ENCODE measurements at places on chromosomes 16 and 17.

GRCh38 chr17:46888727-46889126, 34.2 kb upstream of the GOSR2 start:
- no peak for DNase-seq

DNA sequence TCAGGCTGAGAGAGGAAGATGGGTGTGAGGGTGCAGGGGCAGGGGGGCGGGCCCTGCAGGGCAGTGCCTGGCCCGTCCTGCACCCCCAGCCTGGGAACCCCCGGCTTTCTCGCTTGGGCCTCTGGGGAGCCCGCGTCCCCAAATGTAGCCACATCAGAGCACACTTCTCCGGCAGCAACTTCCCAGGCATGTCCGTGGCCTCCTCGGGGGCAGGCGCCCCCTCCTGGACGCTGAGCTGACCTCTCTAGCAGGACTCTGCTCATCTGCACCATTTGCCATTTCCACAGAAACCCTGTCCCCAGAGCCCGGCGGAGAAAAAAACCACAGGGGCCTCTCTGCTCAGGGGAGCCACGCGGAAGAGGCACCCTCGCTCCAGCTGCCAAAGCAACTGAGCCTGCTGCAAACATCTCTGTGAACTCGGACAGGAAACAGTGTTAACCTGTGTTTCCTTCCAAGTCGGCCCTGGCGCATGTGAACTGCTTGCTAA, 63.4 kb downstream of the KLHDC4 start:
- DNase-seq = peak; percentile 9

GRCh38 chr17:40340880-40341807, 23.4 kb downstream of the GJD3 start:
- DNase-seq = peak; percentile 72

- no peak for DNase-seq
These were observed 116.0 kb downstream of the RPTOR start for GRCh38 chr17:80660527-80661198.

DNA sequence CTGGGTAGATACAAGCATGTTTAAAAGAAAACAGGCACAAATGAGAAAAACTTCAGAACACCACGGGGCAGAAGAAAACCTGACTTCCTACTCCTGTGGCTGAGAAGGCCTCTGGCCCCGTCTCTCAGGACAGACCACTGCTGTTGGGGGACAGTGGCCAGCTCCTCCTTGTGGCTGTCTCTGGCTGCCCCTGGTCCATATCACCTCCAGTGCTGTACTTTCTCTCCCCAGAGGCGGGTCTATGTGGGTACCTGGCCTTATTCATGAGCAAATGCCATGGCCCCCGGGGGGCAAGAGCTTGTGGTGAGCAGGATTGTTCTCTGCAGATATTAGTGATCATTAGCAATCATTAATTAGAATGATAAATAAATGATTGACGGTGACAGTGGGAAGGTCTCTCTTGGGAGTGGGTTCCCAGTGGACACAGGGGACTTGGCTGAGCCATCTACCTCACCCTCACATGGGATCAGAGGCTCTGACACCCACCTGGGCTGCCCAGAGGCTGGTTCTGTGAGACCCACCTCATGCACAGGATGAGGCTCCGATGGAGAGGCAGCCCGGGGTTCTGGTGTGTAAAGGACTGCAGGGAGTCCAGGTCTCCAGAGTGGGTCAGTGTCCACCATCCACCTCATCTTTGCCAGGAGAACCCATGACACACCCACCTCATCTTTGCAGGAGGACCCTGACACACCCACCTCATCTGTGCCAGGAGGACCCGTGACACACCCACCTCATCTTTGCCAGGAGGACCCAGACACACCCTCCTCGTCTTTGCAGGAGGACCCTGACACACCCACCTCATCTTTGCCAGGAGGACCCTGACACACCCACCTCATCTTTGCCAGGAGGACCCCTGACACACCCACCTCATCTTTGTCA, 30.6 kb upstream of the CBFA2T3 start:
- DNase-seq = no peak

DNA sequence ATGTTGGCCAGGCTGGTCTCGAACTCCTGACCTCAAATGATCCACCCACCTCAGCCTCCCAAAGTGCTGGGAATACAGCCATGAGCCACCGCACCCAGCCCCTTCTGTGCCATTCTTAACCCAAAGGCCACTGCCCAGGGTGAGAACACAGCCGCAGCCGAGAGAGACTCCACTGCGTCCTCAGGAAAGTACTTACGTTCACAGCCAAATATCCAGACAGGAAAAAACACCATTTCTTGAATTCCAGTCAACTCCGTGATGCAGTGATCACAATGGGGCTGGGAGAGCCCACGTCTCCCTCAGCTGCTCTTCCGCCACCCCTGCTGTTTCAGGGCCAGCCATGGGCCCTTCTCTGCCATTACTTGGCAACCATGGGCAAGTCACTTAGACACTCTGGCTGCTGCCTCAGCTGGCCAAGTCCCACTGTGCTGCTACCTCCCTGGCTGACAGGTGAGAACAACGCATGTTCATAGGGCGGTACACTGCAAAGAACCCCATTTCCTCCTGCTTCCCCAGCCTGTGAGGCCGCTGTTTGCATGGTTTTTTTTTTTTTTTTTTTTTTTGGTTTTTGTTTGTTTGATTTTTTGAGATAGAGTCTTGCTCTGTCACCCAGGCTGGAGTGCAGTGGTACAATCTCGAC, 4.3 kb downstream of the CDIP1 start:
- no peak for DNase-seq

- DNase-seq = no peak
These were observed 378.7 kb downstream of the HS3ST4 start for GRCh38 chr16:26070302-26071100.

DNA sequence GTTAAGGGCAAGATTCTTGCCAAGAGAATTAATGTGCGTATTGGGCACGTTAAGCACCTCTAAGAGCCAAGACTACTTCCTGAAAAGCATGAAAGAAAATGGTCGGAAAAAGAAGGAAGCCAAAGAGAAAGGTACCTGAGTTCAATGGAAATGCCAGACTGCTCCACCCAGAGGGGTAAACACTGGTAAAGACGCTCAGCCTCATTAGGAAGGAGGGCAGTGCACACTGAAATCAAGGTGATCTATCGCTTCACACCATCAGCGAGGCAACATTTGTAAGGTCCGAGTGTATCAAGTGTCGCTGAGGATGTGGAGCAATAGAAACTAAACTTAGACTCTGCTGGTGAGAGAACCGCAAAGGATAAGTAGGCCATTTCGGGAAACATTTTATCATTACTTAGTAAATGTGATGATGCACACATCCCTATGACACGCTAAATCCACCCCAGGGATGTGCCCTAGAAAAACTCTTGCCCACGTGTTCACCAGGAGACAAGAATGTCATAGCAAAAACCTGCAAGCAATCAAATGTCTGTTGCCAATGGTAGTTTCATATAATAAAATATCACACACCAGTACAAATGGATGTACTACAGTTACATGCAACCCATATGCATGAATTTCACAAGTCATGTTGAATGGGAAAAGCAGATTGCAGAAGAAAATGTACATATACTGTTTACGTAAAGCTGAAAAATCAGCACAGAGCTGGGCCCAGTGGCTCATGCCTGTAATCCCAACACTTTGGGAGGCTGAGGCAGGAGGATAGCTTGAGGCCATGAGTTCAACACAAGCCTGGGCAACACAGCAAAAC, 23.6 kb downstream of the CNTROB start:
- DNase-seq = no peak

DNA sequence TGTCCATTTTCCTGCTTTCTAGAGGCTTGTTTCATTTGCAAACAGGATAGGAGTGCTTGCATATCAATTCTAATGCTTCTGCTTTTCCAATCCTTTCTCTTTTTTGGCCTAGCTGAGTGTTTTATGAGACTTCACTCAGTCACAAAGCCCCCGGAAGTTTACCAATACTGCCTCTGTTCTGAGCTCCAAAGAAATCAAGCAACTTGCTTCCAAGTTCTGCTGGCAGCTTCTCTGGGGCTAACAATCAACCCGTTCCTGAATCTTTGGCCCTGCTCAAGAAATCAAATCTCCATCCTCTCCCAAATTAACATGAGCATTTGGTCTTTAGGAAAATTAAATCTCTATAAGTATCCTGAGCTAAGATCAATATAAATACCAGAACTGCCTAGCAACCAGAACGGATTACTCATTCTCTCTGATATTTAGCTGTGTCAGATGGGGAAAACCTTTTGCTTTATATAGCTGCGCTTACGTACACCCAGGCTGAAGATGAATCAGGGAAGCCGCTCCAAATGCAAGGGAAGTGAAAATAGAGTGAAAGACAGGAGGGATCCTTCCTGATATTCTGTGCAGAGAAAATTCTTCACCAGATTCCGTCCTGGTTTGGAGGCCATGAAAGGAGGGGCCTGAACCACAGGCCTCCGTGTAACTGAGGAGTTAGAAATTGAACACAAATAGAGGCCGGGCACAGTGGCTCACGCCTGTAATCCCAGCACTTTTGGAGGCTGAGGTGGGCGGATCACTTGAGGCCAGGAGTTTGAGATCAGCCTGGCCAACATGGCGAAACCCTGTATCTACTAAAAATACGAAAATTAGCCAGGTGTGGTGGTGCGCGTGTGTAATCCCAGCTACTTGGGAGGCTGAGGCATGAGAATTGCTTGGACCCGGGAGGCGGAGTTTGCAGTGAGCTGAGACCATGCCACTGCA, 23.3 kb upstream of the GRB2 start:
- no peak for DNase-seq

- DNase-seq = no peak
These were observed 19.7 kb downstream of the PITPNM3 start for GRCh38 chr17:6536566-6537065.

DNA sequence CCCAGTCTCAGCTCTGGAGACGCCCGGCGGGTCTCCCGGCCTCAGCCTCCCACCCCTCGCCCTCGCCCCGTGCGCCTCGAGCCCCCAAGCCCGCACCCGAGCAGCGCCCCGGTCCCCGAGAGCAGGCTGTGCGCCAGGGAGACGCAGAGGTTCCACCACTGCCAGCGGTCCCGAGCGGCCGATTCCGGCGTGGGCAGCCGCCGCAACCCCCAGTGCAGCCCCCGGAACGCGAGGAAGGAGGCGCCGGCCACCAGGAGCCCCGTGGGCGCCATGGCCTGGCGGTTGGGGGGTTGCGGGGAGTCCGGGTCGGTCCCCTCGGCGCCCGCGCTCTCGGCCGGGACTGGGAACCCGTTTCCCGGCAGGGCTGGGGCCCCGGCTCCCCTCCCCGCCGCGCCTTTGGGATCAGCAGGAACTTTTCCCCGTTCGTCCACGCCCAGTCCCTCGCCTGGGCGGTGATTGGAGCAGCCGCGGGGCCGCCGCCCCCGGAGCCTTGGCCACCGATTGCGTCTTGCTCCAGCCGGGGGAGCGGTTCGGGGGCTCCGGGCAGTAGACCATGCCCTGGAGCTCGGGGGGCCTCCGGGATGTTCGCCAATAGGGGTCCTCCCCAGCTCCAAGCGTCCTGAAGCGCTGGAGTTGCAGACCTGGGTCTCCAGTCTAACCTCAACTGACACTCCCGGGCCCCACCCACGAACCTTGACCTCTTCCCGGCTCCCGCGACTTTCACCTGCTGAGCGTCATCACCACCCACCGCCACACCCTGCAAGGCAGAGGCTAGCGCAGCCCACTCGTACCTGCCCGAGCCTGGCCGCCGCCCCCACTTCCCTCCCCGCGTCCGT, at the start of gene TLCD2:
TSS of gene TLCD2 (minus strand) at position 407 of the 836 bp plus-strand sequence. CDS start at position 272, 135 bp downstream.
- DNase-seq = no peak

- no peak for DNase-seq
These were observed 6.9 kb downstream of the PHOSPHO1 start for GRCh38 chr17:49223517-49224197.

DNA sequence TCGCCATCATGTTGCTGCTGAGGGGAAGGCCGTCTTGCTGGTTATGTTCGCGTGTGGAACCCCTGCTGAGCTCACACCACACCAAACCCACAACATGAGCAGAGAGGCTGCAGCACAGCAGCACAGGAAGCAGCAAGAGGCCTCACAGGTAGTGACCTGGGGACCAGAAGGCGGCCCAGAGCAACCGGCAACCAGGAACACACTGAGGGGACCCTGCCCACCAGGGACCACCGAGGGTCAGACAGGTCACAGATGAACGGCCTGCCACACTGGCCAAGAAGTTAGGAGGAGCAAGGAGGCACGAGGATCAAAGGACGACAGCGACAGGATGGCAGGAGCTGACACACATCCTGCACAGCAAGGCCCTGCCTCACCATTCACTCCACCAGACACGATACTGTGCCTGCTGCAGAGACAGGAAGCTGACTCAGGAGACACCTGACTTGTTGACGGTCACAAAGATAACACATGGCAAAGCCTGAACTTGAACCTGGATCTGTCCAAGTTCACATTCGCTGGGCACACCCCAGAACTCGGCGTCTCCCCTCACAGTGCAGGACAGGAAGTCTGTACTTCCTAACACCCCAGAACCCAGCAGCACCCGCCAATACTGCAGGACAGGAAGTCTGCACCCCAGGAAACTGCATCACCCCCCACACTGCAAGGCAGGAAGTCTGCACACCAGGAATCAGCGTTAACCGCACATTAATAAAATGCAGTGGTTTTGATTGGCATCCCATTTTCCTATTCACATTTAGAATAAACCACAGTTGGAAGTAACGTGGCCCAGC, 98.5 kb downstream of the ZNF778 start:
- DNase-seq = peak; percentile 47

DNA sequence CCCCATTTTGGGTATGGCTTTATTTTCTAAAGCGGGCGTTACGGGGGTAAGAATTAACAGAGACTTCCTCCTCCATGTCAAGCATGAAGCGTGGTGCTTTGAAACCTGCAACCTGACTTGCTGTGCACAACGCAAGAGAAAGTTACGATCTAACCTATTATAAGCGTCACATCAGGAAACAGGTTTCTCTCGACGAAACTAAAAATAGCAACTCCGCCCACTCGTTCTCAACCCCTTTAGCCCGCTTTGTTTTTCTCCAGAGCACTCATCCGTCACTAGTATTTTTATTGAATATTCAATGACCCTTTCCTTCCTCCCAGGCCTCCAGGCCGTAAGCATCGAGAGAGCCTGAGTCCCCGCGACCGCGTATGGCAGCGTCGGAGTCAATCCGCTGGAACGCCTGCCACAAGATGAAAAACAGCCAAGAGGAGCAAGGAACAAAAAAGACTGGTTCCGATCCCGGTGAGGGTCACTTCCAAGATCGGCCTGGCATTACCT, 555 bp downstream of the NUP88 start:
- peak; percentile 34 for DNase-seq

- no peak for DNase-seq
These were observed 12.0 kb downstream of the SP2 start for GRCh38 chr17:47907932-47908562.

DNA sequence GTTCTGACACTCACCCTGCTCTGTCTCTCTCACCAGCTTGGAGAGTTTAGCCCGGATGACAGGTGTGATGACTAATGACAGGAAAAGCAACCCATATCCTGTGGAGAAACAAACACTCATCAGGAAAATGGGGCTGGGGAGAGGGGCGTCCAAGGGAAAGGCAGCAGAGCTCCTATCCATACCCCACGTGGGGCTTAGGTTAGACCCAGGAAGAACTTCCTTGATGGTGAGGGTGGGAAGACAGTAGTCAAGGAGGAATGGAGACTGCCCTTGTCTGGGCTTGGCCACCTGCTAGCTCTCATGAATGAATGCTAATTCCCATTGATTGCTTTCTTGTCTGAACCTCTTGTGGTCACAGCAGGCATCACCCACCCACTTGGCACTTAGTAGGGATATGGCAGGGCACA, 3.8 kb downstream of the SLC46A1 start:
- no peak for DNase-seq

GRCh38 chr16:20976576-20976975, 76.0 kb downstream of the LYRM1 start:
- DNase-seq = no peak

- no peak for DNase-seq
These were observed 31.3 kb upstream of the TNS4 start for GRCh38 chr17:40532520-40533253.

GRCh38 chr17:8393470-8394231, 4.0 kb downstream of the RNF222 start:
- no peak for DNase-seq

Measured in stimulated activated CD8-positive, alpha-beta memory T cell treated with anti-CD3 and anti-CD28 coated beads, Interleukin-4, amount 100 ng/mL, for 1 hour (primary cell).